ENCODE measurements at places on chromosomes 5 and 9. TPM values are rescaled to one million over a fixed set of nuclear protein-coding genes. Genes with fewer than 3 reads are reported as not detected.
A peak's percentile ranks its signal among the peaks of the same experiment; 100 is the strongest.

Gene IL31RA
- total RNA-seq = not detected

Gene TDRD7
- total RNA-seq = 8.2 TPM

- peak overlapping the region; percentile 96 for H3K4me3 ChIP-seq
- peak overlapping the region; percentile 98 for H3K27ac ChIP-seq
Measured at GRCh38 chr5:181221792-181222629, 1.1 kb upstream of the TRIM41 start.

Gene ECM2
- total RNA-seq = 0.39 TPM

Gene CEP120
- 10.6 TPM for total RNA-seq

Gene NXNL2
- total RNA-seq = 8.8 TPM

Gene FGF1
- total RNA-seq = 36.4 TPM

DNA sequence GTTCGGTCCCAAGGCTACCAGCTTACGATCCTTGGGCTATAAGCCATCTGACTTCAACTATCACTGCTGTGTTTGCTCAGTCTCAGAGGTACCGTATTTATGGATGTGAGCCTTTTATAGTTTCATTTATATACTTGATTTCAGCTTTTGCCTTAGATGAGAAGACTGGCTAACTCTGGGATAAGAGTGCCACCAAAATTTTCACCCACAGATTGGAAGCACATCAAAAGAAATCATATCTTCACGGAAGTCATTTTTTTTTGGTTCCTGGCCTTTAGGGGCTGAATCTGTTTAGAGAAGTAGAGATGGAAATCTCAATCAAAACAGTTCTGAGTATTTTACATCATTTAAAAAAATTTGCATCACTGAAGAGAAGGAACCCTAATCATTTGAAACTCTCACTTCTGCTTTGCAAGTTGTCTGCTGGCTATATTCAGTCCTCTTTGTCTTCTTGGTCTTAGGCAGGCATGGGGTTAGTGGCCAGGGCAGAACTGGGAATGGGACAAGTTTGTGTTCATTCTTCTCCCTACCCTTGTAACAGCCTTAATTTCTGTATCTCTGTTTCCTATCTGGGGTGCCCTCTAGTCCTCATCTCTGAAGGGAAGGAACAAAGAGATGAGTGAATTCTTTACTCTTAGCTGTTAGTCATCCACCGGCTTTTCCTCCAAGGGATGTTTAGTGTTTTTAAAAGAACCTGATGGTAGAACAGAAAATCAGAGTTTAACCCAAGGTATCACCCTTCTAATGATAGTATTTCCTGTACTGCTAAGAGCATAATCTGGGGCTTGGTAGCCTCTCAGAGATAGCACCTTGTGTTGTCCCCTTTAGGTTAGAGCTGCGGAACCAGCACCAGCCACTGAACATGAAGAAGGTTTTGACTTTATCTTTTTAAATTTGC is 14.1 kb upstream of the TNFAIP8 start:
- H3K4me3 ChIP-seq = no peak overlapping the region
- no peak overlapping the region for H3K27ac ChIP-seq
- H3K4me1 ChIP-seq = peaks cover 13% of the 10 kb centered on the region
- no peak for DNase-seq

GRCh38 chr9:16705111-16705604 is 165.3 kb downstream of the BNC2 start:
- H3K27me3 ChIP-seq = no peaks in the 10 kb centered on the region
- H3K27ac ChIP-seq = peak overlapping the region; percentile 98
- DNase-seq = peak; percentile 98

Gene NIM1K
- 0.55 TPM for total RNA-seq

- no peak overlapping the region for H3K4me3 ChIP-seq
- H3K4me1 ChIP-seq = no peaks in the 10 kb centered on the region
- peaks cover 26% of the 10 kb centered on the region for H3K27me3 ChIP-seq
Measured at GRCh38 chr5:133328800-133329199, 277.0 kb downstream of the HSPA4 start.

DNA sequence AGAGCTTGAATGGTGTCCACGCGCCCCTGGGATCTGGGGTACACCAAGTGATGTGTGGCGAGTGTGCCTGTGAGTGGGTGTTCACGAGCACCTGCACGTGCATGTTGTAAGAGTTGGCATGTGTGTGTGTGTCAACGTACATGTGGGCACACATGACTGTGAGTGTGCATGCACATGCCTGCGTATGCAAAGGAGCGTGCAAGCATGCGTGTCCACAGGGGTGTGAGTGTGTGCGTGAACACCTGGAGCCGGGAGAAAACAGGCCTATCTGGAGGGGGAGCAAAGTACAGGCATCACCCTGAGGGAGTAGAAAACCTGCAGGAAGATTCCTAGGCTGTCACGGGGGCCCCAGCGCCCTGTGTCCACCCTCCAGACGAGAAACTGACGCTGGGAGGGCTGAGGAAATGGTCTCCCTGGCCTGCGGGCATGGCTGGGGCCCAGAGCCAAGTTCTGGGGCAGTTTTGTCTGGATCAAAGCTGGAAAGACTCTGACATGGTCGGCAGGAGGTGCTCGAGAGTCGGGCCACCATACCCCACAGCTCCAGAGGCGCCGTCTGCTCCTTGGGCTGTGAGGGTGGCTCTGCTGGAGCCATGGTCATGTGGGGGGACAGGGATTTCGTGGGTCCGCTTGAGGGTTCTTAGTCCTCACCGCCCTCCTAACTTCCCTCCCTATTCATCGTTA is 31.8 kb downstream of the PTGES start:
- DNase-seq = no peak
- no peaks in the 10 kb centered on the region for H3K27me3 ChIP-seq
- no peak overlapping the region for H3K4me3 ChIP-seq
- H3K36me3 ChIP-seq = peaks cover 11% of the 10 kb centered on the region

GRCh38 chr5:82351754-82352145 is 73.6 kb upstream of the RPS23 start:
- peak; percentile 78 for DNase-seq
- H3K27me3 ChIP-seq = 0 out of 2 replicates have a peak, but pooled peaks cover 2% of the 10 kb centered on the region
- H3K36me3 ChIP-seq = no peaks in the 10 kb centered on the region
- 0 out of 2 replicates have a peak overlapping the region, but pooled peaks have one; percentile 57 for H3K27ac ChIP-seq
- peaks cover 62% of the 10 kb centered on the region for H3K4me1 ChIP-seq

DNA sequence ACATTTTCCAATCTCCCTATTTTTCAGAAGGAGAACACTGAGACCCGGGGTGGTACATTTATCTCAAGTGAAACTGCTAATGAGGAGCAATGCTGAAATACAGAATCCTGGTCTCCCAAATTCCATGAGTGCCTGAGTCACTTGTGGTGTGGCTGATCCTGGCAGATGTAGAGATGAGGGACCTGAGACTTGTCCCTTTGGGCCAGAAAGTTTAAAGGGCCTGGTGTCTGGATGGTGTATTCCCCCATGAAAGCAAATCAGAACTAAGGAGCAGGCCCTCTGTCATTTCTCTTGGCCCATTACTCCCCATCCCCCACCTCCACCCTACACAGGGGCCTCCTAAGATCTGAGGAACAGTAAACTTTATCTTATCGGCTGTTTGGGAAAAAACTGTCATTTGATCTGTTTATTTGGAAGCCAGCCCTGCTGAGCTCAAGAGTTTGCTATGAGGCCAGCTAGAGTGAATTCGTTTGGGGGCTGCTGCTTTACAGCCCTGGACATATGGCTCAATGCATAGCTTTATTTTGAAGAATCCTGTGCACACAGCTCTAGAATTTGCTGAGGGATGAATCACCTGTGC is 140.3 kb downstream of the LHFPL2 start:
- H3K4me1 ChIP-seq = peaks cover 74% of the 10 kb centered on the region
- H3K36me3 ChIP-seq = no peaks in the 10 kb centered on the region
- peak; percentile 40 for DNase-seq
- H3K27me3 ChIP-seq = peaks cover 4% of the 10 kb centered on the region
- H3K4me3 ChIP-seq = peak overlapping the region; percentile 25
- peak overlapping the region; percentile 73 for H3K27ac ChIP-seq

- H3K4me1 ChIP-seq = peaks cover 54% of the 10 kb centered on the region
- peaks cover 2% of the 10 kb centered on the region for H3K27me3 ChIP-seq
- H3K4me3 ChIP-seq = no peak overlapping the region
Measured at GRCh38 chr5:171397599-171397998, 9.9 kb downstream of the NPM1 start.

Gene C8G
- not detected for total RNA-seq

Gene GARIN3
- not detected for total RNA-seq

Gene TAF11L5
- total RNA-seq = not detected

Gene PPP2R2B
- total RNA-seq = not detected

DNA sequence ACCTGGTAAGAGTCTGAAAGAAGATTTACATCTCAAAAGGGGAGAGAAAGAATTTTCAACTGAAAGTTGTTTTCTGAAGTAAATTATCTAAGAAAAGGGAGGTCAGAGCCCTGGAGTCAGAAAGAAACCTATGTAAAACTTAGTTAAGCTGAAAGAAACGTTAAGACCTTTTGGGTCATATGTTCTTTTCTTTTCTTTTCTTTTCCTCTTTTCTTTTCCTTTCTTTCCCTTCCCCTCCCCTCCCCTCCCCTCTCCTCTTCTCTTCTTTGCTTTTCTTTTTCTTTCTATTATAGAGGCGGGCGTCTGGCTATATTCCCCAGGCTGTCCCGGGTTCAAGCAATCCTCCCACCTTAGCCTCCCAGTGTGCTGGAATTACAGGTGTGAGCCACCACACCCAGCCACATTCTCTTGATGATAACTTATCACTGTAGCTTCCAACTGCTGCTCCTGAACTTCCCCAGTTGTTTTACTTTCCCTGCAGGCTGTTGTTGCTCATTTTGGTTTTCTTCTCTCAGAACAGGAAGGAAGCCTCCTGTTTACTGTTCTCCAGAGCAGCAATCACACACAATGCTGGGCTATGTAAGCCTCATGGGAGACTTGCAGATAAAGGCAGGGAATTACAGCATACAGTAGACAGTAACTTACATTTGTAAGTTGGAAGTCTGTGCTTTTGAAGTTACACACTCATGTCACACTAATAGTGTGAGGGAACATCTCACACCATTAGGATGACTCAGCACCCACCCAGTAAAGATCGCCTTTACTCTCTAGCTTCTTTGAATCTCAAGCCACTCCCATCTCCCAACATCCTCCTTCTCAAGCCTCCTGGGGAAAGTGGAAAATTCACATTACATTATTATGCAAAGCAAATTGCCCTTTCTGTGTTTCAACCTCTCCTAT is 2216.6 kb upstream of the WWC1 start:
- no peaks in the 10 kb centered on the region for H3K27me3 ChIP-seq
- H3K4me3 ChIP-seq = no peak overlapping the region
- no peaks in the 10 kb centered on the region for H3K4me1 ChIP-seq
- no peaks in the 10 kb centered on the region for H3K36me3 ChIP-seq

Gene FBLL1
- total RNA-seq = not detected

Gene NUTM2F
- not detected for total RNA-seq

GRCh38 chr9:95188459-95188858 is 129.1 kb downstream of the FANCC start:
- H3K36me3 ChIP-seq = peaks cover 4% of the 10 kb centered on the region
- DNase-seq = no peak
- no peak overlapping the region for H3K4me3 ChIP-seq
- peaks cover 18% of the 10 kb centered on the region for H3K4me1 ChIP-seq
- no peaks in the 10 kb centered on the region for H3K27me3 ChIP-seq
- no peak overlapping the region for H3K27ac ChIP-seq

Gene NR5A1
- not detected for total RNA-seq

Gene CCL19
- not detected for total RNA-seq

DNA sequence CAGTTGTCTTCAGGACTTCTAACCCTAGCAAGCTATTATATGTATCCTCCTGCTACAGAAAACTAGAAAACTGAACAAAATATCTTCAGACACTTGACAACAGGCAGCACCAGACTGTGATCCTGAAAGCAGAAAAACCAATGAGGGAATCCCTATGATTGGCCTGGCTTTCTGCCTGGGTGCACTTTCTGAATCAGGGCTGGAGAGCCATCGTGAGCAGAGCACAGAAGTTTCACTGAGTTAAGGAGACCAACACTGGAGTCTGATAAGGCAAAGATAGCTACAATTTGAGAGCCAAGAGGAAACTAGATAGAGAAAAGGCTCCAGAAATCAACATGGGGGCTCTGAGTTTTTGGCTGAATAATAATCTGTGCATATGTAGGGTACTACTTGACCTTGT is 106.5 kb downstream of the FANCC start:
- no peak overlapping the region for H3K27ac ChIP-seq
- H3K36me3 ChIP-seq = no peaks in the 10 kb centered on the region
- no peak for DNase-seq
- no peaks in the 10 kb centered on the region for H3K27me3 ChIP-seq
- no peak overlapping the region for H3K4me3 ChIP-seq
- peaks cover 16% of the 10 kb centered on the region for H3K4me1 ChIP-seq

Gene OR2V2
- total RNA-seq = not detected

Gene NME5
- total RNA-seq = not detected

DNA sequence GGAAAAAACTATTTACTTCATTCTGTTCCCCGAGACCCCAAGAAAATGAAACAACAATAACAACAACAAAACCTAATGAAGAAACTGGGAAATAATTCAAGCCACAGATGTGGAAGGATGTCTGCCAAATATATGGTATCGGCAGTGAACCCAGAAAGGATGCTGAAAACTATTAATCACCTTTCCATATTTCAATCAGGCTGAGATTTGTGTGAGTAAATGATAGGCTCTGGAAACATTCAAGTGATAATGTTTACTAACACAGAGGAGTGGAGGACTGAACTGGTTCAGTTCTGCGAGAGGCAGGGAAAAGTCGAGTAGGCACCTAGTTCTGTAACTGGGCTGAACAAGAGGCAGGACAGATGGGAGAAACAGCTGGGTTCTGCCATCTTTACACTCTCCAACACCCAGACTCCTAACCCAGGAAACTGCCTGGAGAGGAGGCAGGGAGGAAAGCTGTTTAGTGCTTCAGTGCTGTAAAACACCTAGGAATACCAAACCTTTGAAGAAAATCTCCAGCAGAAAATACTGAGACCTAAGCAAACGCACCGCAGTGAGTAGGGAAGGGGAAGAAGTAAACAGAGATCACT is 96.8 kb upstream of the GNA14 start:
- H3K36me3 ChIP-seq = 0 out of 2 replicates have a peak, but pooled peaks cover 7% of the 10 kb centered on the region
- H3K27me3 ChIP-seq = no peaks in the 10 kb centered on the region
- no peak overlapping the region for H3K27ac ChIP-seq
- no peak for DNase-seq
- H3K4me3 ChIP-seq = no peak overlapping the region

DNA sequence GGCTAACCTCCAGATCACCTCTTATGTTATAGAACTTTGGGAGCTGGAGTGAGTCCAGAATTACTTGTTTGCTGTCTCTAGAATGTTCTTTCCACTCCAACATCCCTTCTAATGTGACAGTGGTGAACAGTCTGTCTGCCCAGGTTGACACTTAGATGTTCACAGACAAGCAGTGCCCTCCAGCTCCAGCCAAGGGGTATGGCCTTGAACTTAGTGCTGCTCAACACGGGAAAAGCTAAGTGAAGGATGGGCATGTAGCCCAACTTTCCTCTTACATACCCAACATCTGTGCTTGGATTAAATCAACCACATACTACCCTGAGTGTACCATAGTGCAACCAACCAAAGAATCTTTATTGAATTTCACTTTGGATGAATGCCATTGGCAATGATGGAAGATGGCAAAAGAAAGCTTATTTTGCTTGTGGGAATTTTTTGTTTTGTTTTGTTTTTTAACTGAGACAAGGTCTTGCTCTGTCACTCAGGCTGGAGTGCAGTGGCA is 201.2 kb downstream of the NXNL2 start:
- H3K27ac ChIP-seq = no peak overlapping the region
- no peaks in the 10 kb centered on the region for H3K27me3 ChIP-seq
- H3K4me1 ChIP-seq = peaks cover 87% of the 10 kb centered on the region
- no peak overlapping the region for H3K4me3 ChIP-seq
- peaks cover 13% of the 10 kb centered on the region for H3K36me3 ChIP-seq

Gene IFNB1
- not detected for total RNA-seq

Gene DOCK8
- not detected for total RNA-seq

All from HFFc6 (cell line).